Tibial nerve (tissue), 4 donors: ENCODE measurements at places on chromosomes 6 and 20. TPM values are rescaled to one million over a fixed set of nuclear protein-coding genes. Genes with fewer than 3 reads are reported as not detected.

GRCh38 chr6:36101691-36102090 lies 28.6 kb upstream of the MAPK13 start:
- H3K27ac ChIP-seq, result no peak overlapping the region
- peaks cover 49% of the 10 kb centered on the region for H3K36me3 ChIP-seq
- H3K4me1 ChIP-seq, result no peaks in the 10 kb centered on the region
- no peaks in the 10 kb centered on the region for H3K27me3 ChIP-seq

DNA sequence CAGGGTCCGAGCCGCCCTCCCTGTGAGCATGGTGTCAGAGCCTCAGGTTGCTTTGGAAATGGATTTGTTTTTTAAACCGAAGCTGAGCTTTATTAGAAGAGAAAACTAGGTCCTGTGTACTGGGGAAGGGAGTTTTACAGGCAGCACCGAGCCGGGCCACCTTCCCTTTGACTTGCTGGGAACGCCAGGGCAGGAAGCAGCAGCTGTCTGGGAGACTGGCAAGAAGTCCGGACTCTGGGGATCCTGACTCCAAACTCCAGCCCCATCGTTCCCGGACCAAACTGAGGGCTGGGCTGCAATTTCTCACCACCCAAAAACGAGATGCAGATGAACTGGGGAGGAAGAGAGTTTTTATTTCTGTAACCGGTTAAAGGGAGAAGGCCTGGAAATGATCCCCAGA lies 214.9 kb upstream of the KCNG1 start:
- no peak overlapping the region for H3K4me3 ChIP-seq
- no peaks in the 10 kb centered on the region for H3K27me3 ChIP-seq
- no peaks in the 10 kb centered on the region for H3K36me3 ChIP-seq
- H3K4me1 ChIP-seq, result no peaks in the 10 kb centered on the region
- H3K27ac ChIP-seq, result no peak overlapping the region

GRCh38 chr6:152922706-152923105 lies 60.1 kb downstream of the FBXO5 start:
- H3K27ac ChIP-seq, result no peak overlapping the region
- no peak for DNase-seq
- no peaks in the 10 kb centered on the region for H3K27me3 ChIP-seq
- no peaks in the 10 kb centered on the region for H3K36me3 ChIP-seq
- no peaks in the 10 kb centered on the region for H3K4me1 ChIP-seq

- DNase-seq, result no peak
- no peaks in the 10 kb centered on the region for H3K27me3 ChIP-seq
- H3K4me1 ChIP-seq, result no peaks in the 10 kb centered on the region
- no peak overlapping the region for H3K27ac ChIP-seq
- peaks cover 79% of the 10 kb centered on the region for H3K36me3 ChIP-seq
These were observed 29.1 kb upstream of the C20orf203 start for GRCh38 chr20:32702706-32703425.

DNA sequence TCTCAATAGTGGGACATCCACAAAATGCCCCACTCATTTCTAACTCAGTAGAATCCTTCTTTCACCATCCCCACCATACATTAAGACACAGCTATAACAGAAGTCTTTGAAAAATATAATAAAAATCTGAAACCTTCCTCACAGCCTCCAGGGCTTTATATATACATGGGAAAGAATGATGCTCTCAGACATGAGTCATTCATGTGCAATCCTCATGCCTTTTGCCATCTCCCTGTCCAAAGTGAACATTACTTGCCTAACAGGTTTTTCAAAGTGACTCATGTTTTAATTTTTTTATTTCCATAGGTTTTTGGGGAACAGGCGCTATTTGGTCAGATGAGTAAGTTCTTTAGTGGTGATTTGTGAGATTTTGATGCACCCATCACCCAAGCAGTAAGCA lies 162.7 kb downstream of the RALGAPA2 start:
- no peak overlapping the region for H3K27ac ChIP-seq
- no peak for DNase-seq
- H3K4me3 ChIP-seq, result no peak overlapping the region
- H3K4me1 ChIP-seq, result no peaks in the 10 kb centered on the region

Gene BHLHE23
- not detected for total RNA-seq

Gene ADAM33
- total RNA-seq, result 385 TPM

Gene VSX1
- not detected for total RNA-seq

Gene ZBTB46
- total RNA-seq, result 12.9 TPM
